ENCODE measurements at places on chromosomes 1 and 21.

- no peak for DNase-seq
Observed at GRCh38 chr1:34013136-34013535, 149.3 kb downstream of the HMGB4 start.

DNA sequence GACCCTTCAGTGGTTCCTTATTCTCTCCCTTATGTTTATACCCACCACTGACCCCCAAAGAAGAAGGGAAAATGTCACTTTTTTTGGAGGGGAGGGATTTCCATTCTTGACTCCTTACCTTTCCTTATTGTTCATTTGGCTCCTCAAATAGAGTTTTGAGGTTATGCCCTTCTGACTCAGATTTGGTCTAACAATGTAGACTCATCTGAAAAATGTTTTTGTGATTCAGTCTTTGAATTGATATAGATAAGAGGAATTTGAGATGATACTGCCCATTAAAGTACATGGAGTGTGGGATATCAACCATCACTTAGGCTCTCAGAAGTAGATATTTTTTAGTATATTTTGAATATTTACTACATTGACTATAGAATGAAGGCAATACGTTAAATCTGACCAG is 16.1 kb downstream of the USP1 start:
- DNase-seq = no peak

- peak; percentile 84 for DNase-seq
Observed at GRCh38 chr21:36211660-36212512, 55.3 kb downstream of the DOP1B start.

GRCh38 chr1:4027492-4028138 is 127.5 kb upstream of the C1orf174 start:
- no peak for DNase-seq

DNA sequence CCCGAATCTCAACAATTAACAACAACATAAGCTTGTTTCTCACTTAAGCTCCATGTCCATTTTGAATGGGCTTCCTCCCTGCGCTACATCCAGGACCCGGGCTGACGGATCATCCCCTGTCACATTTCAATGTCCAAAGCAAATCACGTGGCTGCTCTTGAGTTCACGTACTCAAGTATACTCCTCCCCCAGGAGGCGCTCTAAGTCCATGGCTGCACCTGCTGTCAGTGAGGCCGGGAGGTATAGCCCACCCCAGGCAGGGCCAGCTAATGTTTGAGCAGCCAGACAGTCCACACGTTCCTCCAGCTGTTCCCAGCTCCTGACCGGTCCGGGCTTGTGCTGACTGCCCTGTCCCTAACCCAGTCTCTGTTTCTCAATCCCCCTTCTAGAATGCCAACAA is 220.8 kb downstream of the SLC35F3 start:
- peak; percentile 7 for DNase-seq

GRCh38 chr1:113266788-113267187 is 123.5 kb upstream of the MAGI3 start:
- no peak for DNase-seq

DNA sequence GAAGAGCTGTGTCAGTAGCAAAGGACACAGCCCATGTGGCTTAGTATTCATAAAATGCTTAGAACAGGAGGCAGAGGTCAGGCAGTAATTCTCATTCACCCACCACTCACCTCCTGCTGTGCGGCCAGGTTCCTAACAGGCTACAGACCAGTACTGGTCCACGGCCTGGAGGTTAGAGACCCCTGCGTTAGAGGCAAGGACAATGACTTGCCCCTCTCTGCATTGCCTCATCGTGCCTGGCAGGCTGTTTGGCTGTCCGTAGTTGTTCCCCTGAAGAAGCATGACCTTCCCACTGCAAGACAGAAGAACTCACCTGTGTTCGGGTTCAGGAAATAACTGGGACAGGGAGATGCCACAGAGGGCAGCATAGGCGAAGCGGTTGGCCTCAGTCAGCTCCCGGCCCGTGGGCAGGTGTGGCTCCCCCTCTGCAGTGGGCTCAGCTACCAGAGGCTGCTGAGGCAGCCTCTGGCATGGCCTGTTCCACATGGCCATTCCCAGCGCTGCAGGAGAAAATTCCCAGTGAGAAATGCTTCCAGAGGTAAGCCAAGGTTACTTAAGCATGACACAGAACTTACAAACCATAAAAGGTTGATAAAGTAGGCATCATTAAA is 19.3 kb downstream of the TMCO4 start:
- no peak for DNase-seq

GRCh38 chr1:88985032-88985431 is 7.4 kb downstream of the KYAT3 start:
- peak; percentile 91 for DNase-seq

DNA sequence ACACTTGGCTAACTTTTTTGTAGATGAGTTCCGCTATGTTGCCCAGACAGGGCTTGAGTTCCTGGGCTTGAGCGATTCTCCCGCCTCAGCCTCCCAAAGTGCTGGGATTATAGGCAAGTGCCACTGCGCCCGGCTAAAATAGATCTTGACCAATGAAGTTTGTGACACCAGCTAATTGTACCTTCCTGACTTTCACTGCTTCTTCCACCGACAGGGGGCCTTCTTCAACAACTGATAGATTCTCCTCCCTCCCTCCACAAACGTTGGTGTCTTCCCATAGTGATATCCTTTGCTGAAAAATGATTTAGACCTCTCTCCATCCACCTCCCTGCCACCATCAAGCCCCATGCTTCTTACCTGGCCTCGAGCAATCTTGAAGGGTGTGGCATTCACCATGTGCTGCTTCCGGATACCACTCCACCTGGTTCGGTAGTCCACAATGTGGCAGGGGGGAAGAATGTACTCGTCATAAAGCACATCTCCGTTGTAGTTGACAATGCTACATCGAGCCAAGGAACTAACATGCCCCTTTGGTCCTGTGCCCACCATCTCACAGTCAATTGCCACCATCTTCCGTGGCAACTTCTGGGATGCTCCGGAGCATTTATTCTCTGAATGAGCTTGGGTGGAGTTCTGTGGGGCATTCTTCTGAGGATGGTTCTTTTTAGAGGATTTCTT is 1.6 kb upstream of the METTL25B start:
- peak; percentile 64 for DNase-seq
